ENCODE measurements at places on chromosomes 7 and 10.

GRCh38 chr10:73497623-73498022, 1.8 kb upstream of the PPP3CB start:
- no peak for DNase-seq

DNA sequence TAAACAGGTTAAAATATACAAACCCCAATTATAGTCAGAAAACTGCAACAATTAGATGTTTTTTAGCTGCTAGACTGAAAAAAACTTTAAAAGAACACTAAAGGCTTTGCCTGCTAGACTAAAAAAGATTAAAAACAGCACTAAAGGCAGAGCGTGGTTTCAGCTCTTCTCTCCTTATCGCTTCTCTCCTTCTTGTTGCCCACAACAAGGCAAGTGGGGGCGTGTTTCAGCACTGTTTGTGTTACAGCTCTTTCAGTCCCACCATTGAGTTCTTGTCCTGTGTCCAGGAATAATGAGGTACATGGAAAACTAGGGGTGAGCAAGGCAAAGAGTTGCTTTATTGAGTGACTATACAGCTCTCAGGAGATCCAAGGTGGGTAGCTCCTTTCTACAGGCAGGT, 112.3 kb downstream of the HPSE2 start:
- no peak for DNase-seq

- peak; percentile 2 for DNase-seq
These were observed 3.8 kb upstream of the DMTF1 start for GRCh38 chr7:87148332-87148955.

- DNase-seq, result no peak
These were observed 655.7 kb downstream of the INHBA start for GRCh38 chr7:41047211-41047610.

DNA sequence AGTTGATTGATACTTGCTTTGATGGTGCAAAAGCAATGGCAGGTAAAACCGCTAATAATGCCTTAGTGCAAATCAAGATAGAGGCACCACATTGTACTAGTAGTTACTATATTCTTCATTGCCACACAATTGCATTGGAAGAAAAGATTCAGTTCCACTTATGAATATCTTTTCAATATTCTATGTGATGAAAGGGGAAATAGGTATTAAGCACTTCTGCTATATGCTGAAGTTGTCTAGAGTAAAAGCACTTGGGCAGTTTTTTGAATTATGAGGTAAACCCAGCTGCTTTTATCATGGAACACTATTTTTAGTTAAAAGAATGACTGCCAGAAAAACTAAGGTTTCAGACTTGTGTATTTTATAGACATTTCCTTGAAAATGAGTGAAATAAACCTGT, 15.5 kb downstream of the ENTPD7 start:
- no peak for DNase-seq

DNA sequence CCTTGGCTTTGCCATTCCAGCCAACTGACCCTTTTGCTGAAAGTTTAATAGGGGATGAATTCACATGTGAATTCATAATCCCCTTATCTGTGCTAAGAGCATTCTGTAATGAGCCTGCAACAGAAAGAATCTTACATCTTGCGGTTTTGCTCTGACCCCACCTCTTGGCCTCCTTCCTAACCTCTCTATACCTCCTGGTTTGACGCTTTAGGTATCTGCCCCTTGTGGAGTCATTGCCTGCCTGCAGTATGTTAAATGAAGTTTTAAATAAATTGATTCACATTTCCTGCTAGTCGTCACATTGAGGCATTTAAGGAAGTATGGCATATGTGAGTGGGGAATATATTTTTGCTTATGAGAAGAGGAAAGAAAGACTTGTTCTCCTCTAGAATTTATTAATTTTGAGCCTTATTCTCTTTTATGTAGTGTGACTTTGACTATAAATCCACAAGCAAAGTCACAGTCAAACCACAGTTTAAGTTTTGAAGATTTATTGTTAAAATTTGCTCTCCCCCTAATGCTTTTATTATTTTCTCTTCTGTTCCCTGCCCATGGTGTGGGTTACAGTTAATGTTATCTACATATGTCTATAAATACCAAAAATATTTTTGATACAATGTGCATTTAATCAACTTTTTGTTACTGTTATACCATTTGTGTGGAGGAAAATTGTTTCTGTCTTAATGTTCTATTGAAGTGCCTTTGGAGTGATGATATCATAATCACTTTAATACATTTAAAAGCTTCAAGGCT, 60.9 kb downstream of the LRMDA start:
- no peak for DNase-seq

- peak; percentile 84 for DNase-seq
These were observed 539 bp upstream of the MKLN1 start for GRCh38 chr7:131327049-131327625.

DNA sequence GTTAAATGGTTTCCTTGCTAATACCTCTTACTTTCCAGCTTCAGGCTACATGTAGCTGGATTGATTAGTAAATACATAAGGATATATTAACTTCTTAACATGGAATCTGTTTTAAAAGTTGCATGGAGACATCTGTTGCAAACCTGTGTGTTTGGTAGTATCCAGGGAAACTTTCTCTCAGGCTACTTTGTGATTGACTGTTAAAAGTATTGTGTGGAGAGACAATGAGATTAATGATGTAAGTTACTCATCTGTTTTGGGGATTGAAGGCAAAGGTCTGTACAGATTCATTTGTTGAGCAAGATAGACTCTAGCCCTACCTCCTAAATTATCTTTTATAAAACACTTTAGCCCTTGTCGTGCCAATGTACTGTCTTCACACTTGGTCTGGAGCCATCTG, 6.6 kb downstream of the CREB5 start:
- DNase-seq, result no peak

- DNase-seq, result peak; percentile 51
These were observed 826 bp downstream of the CHPF2 start for GRCh38 chr7:151232917-151233701.

GRCh38 chr10:123305671-123306070, 151.5 kb downstream of the BUB3 start:
- no peak for DNase-seq

Data from SW 1271 (cell line).